Right kidney (tissue), 9 donors: ENCODE measurements at places on chromosomes 12 and 14.
A peak's percentile ranks its signal among the peaks of the same experiment; 100 is the strongest.

GRCh38 chr12:114668151-114668885 lies 15.7 kb downstream of the TBX3 start:
- DNase-seq, result peak; percentile 88

DNA sequence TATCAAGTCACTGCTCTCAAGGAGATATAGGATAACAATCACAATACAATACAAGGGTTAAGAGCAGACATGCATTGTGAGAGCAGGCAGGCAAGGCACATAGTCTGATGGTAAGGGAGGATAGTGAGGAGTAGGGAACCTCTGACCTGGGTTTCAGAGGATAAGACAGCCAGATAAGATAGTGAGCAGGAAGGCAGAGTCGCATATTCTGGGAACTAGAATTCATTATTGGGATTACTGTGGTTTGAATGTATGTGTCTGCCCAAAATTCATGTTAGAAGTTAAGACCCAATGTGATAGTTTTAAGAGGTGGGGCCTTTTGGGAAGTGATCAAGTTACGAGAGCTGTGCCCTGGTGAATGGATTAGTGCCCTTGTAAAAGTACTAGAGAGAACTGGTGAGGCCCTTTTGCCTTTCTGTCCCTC lies 14.4 kb upstream of the ATF1 start:
- DNase-seq, result no peak

DNA sequence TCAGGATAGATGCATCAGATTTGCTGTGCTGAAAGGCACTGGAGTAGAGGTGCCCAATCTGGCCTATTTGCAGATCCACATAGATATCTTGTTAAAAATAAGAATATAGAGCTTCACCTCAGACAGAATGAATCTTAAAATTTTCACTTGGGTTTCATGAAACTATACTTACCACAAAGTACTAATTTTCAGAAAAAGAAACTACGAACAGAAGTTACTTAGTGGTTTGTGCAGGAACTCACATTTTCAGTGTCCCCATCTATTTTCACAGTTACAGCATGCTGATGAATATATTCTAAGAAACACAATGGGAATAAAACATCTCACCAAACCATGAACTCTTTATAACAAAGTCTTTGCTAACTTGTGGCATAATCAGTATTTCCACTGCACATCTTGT lies 449.4 kb downstream of the RERGL start:
- no peak for DNase-seq

- DNase-seq, result no peak
These were observed 158.6 kb downstream of the SLC41A2 start for GRCh38 chr12:104799458-104799857.

GRCh38 chr12:56801661-56802622 lies 38.8 kb downstream of the HSD17B6 start:
- DNase-seq, result no peak

DNA sequence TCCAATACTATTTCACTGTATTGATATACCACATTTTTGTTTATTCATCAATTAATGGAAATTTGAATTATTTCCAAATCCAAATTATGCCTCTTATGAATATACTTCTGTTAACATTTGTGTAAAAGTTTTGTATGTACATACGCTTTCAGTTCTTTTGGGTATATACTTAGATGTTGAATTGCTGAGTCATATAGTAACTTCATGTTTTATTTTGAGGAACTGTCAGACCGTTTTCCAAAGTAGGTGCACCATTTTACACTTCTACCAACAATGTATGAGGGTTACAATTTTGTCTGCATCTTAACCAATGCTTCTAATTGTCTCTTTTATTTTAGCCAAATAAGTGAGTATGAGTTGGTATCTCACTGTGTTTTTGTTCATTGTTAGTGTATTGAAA lies 10.2 kb upstream of the CCER1 start:
- DNase-seq, result no peak

- no peak for DNase-seq
These were observed 6.5 kb downstream of the PRICKLE1 start for GRCh38 chr12:42583016-42583415.

DNA sequence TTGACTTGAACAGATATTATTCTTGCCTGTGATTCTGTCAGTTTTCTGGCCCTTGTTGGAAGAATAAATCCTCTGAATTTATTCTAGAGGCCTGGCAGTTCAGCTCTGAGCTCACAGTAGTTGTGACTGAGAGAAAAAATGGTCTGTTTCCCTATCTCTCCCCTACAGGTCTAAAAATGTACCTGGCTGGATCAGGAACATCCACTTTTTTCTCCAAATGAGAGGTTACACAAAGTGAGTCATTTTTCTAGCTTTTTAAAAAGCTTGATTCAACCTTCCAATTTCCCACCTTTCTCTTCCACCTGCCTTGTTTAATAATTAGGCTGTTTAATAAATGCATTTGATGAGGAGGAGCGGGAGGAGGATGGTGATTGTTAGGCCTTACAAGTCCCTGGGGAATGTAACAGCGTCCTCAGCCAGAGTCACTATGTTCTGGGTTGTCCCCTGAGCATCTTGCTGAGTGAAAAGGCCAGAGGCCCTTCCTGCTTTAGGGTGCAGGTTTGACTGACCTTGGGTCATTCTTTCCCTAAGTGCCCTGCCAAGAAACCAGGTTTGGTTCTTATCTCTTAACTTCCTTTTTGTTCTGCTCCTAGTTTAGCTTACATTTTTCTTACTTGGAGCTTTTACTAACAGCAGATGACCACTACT lies 91.7 kb upstream of the FUT8 start:
- DNase-seq, result no peak

- DNase-seq, result peak; percentile 16
These were observed 75.5 kb upstream of the RERGL start for GRCh38 chr12:18165422-18165871.

DNA sequence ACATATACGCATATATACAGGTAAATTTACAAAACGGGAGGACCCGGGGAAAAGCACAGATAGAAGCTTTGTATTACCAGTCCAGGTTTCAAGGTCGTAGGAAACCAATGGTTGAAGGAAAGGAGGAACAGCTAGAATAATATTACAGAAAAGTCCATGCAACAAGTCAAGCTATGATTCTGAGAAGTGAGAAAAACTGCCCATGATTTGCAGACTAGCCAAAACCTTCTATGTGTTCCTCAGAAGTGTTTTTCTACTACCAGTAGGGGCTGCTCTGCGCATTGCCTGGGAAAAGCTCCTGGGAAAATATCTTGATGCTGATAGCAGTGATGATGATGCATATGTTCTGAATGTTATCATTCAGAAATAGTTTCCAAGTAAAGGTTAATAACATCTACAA lies 2.2 kb downstream of the PDZRN4 start:
- DNase-seq, result no peak

DNA sequence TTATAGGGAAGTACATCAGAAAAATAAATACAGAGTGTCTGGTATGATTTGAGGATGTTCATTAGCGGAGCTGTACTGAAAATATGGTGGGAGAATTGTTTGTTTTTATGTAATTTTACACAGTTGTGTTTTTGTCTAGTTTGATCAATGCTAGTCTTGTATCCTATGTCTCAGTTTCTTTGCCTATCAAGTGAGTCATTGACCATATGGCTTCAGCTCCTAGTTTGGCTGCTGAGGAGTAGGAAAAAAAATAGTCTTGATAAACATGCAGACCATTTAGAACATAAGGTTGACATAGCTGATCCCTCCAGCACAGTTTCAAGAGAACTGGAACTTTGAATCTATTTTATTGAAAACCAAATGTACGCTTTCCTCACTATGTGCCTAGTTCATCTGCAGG lies 1292.1 kb upstream of the FLRT2 start:
- no peak for DNase-seq

DNA sequence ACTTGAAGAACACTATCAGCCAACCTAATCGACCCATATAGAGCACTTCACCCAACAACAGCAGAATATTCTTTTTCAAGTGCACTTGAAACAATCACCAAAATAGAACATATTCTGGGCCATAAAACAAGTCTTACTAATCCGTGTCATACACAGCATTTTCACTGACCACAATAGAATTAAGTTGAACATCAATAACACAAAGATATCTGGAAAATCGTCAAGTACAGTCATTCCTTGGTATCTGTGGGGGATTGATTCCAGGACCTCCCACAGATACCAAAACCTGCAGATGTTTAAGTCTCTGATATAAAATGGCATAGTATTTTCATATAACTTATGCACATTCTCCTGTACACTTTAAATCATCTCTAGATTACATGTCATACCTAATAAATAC lies 295.7 kb downstream of the BCL11B start:
- no peak for DNase-seq

GRCh38 chr12:18246066-18246465 lies 15.3 kb upstream of the PIK3C2G start:
- no peak for DNase-seq

DNA sequence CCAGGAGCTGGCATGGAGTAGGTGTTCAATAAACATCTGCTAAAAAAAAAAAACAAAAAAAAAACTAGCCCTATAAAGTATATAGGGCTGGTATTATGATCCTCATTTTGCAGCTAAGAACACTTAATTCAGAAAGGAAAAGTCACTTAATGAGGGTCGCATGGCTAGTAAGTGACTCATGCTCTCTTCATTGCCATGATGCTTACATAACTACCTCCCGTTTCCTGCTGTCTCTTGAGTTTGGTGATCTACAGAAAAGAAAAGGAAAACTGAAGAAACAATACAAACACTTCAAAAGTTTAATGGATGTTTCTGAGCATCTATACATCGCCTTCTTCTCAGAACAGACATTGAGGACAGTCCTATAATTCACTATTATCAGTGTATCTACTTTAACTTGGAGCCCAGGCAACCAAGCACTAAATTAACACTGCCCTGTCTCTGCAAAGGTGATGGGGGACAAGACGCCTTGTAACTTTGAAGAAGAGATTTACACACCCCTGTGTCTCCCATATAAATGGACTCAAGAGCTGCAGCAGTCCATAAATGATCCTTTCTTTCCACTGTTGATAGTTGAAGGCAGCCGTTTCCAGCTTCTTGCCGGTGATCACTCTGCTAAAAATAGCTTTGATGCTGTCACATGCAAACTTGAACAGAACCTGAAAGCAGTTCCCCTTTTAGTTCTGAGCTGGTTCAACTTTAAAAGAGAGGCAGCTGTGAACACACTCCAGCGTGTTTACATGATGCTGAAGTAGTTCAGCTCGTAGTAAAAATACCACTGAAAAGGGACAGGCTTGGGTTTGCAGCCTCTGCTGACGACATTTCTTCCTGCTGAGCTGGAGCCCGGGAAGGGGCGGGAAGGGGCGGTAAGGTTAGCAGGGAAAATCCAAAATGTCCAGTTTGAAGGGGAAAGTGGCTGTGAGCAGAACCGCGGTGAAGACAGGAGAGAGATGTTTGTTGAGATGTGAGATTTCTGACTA lies 113.3 kb downstream of the FOXN3 start:
- DNase-seq, result peak; percentile 43

DNA sequence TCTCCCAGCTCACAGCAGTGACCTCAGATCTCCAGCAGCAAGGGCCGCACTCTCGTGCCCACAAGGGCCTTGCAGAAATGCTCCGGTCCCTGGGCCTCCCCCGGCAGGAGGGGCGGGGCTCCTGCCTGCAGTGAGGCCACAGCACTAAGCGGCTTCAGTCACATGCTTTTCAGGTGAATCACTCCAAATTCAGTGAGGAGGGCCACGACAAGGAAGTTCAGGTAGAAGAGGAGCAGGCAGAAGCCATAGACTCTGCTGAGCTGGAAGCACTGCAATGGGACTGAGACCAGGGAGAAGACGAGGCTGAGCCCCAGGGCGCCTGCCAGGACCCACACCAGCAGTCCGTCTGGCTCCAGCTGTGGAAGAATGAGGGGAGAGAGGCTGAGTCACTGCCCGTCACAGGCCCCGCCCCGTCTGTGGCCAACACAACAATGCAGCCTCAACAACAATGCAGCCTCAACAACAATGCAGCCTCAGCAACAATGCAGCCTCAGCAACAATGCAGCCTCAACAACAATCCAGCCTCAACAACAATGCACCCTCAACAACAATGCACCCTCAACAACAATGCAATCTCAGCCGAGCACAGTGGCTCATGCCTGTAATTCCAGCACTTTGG lies 35.2 kb downstream of the SLC8B1 start:
- DNase-seq, result peak; percentile 23

DNA sequence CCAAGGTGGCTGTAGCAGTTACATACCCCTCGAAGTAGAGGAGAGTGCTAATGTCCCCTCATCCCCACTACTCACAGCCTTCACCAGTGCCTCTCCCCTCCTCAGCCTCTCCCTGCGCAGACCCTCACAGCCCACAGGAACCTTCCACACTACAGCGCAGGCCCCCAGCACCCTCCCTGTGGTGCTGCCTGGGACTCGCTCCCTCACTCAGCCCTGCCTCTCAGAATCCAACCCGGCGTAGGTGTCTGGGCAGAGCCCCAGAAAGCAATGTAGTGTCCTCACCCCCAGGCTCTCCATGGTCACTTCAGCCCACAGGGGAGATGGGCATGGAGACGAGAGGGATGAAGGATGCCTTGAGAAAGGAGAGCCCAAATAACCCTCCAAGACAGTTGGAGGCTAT lies 10.9 kb upstream of the ZNF740 start:
- DNase-seq, result no peak

DNA sequence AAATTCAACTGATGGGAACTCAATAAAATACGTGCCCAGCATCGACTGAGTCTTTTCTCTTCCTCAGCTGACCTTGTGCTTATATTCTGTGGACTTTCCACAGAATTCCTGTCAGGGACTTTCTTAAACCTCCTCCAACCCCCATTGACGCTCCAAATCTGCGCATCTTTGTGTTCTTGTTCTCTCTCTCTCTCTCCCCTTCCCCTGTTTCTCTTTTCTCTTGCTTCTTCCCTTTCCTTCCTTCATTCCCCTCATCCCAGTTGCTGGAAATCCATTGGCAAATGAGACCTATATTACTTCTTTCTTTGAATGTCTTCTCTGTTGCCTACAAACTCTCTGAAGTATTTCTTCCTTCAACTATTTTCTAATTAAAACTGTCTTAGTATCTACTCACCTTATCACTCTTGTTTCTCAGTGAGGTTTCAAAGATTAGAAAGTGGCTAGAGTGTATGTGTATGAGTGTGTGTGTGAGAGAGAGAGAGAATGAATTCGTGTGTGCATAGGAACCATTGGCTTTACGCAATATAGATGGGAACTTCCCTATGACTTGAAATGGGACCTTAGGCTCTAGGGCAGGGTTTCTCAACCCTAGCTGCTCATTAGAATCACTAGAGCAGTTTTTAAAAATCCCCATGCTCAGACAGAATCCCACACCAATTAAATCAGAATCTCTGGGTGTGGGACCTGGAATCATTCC lies 41.8 kb upstream of the DHRS7 start:
- DNase-seq, result no peak

- no peak for DNase-seq
These were observed 91.5 kb upstream of the VASH1 start for GRCh38 chr14:76669770-76670169.
